K562 (cell line): ENCODE measurements at places on chromosomes 11 and 22. TPM values are rescaled to one million over a fixed set of nuclear protein-coding genes. Genes with fewer than 3 reads are reported as not detected.

Gene ENTHD1
- polyA plus RNA-seq = 0.23 and 0.98 TPM in 2 replicates

Gene PDGFD
- polyA plus RNA-seq = not detected in 2 replicates

Gene STIP1
- 353 and 363 TPM in 2 replicates for polyA plus RNA-seq

Gene NKAPD1
- polyA plus RNA-seq = 29.3 and 45.9 TPM in 2 replicates

Gene BIK
- 0.23 and 0.28 TPM in 2 replicates for polyA plus RNA-seq

Gene OR2AG1
- 0.05 TPM in 1 of 2 replicates, not detected in the other for polyA plus RNA-seq

Gene MPPED1
- polyA plus RNA-seq = not detected in 2 replicates

Gene OR51B6
- not detected in 2 replicates for polyA plus RNA-seq

Gene LRRC56
- polyA plus RNA-seq = 3.6 and 4.3 TPM in 2 replicates

Gene ROBO3
- polyA plus RNA-seq = 1.4 and 1.9 TPM in 2 replicates

Gene KRTAP5-11
- not detected in 2 replicates for polyA plus RNA-seq

Gene CARD18
- 2.9 TPM in 2 replicates for polyA plus RNA-seq

Gene MMP1
- 0.07 TPM in 1 of 2 replicates, not detected in the other for polyA plus RNA-seq

Gene B4GALNT4
- 30.0 and 32.0 TPM in 2 replicates for polyA plus RNA-seq

Gene MFRP
- polyA plus RNA-seq = not detected in 2 replicates

Gene OR8A1
- polyA plus RNA-seq = 0.46 and 1.0 TPM in 2 replicates

Gene CFAP300
- polyA plus RNA-seq = not detected in 2 replicates

Gene OR2AT4
- 1.5 and 1.9 TPM in 2 replicates for polyA plus RNA-seq

Gene GGTLC3
- polyA plus RNA-seq = not detected in 2 replicates

Gene PYGM
- 0.55 and 0.68 TPM in 2 replicates for polyA plus RNA-seq

Gene SCARF2
- polyA plus RNA-seq = 0.13 and 0.23 TPM in 2 replicates

Gene C11orf52
- 0.77 and 0.84 TPM in 2 replicates for polyA plus RNA-seq

Gene FDX1
- 9.7 and 10.7 TPM in 2 replicates for polyA plus RNA-seq

Gene OR51B4
- 22.8 and 32.9 TPM in 2 replicates for polyA plus RNA-seq

Gene IRF7
- 3.8 and 7.4 TPM in 2 replicates for polyA plus RNA-seq

Gene LMO1
- polyA plus RNA-seq = not detected in 2 replicates

Gene PRMT3
- polyA plus RNA-seq = 42.8 and 44.7 TPM in 2 replicates

Gene GDPD5
- 17.0 and 20.4 TPM in 2 replicates for polyA plus RNA-seq

Gene KIAA0930
- polyA plus RNA-seq = 8.1 and 12.1 TPM in 2 replicates

Gene POU2F3
- polyA plus RNA-seq = not detected in 2 replicates

Gene MS4A14
- not detected in 2 replicates for polyA plus RNA-seq

Gene TENM4
- polyA plus RNA-seq = not detected in 2 replicates

Gene CHRNA10
- 1.7 and 2.3 TPM in 2 replicates for polyA plus RNA-seq

Gene NF2
- 11.5 and 14.2 TPM in 2 replicates for polyA plus RNA-seq

Gene FOSL1
- 16.3 and 16.9 TPM in 2 replicates for polyA plus RNA-seq

Gene HSPA8
- polyA plus RNA-seq = 1,654 and 2,779 TPM in 2 replicates

Gene C1QTNF4
- not detected in 2 replicates for polyA plus RNA-seq

Gene PPP6R3
- 46.7 and 48.4 TPM in 2 replicates for polyA plus RNA-seq

Gene TMEM121B
- polyA plus RNA-seq = not detected in 2 replicates

Gene NNMT
- 9.0 and 11.5 TPM in 2 replicates for polyA plus RNA-seq

Gene OR2AG2
- polyA plus RNA-seq = 0.37 and 0.67 TPM in 2 replicates

Gene TPH1
- 0.19 and 0.49 TPM in 2 replicates for polyA plus RNA-seq

Gene GSTT4
- polyA plus RNA-seq = not detected in 2 replicates

Gene DDI1
- polyA plus RNA-seq = not detected in 2 replicates

Gene AGBL2
- 2.8 and 6.1 TPM in 2 replicates for polyA plus RNA-seq

Gene RHOD
- not detected in 2 replicates for polyA plus RNA-seq

Gene OTOG
- not detected in 2 replicates for polyA plus RNA-seq

Gene SULT4A1
- 0.07 and 0.11 TPM in 2 replicates for polyA plus RNA-seq

Gene MRPL16
- 191 and 196 TPM in 2 replicates for polyA plus RNA-seq

Gene KRTAP5-3
- polyA plus RNA-seq = not detected in 2 replicates

Gene NECTIN1
- 0.09 and 0.23 TPM in 2 replicates for polyA plus RNA-seq

Gene MUC5B
- polyA plus RNA-seq = 0.04 TPM in 1 of 2 replicates, not detected in the other

Gene MICAL2
- 23.3 and 24.0 TPM in 2 replicates for polyA plus RNA-seq

Gene SPDYC
- polyA plus RNA-seq = 14.0 and 15.6 TPM in 2 replicates

Gene HPX
- polyA plus RNA-seq = 0.57 and 0.69 TPM in 2 replicates

Gene ST14
- not detected in 2 replicates for polyA plus RNA-seq

Gene LRP4
- polyA plus RNA-seq = 0.04 and 0.19 TPM in 2 replicates

Gene TESMIN
- polyA plus RNA-seq = 27.4 and 31.2 TPM in 2 replicates
